ENCODE measurements at places on chromosomes 5 and 9.

DNA sequence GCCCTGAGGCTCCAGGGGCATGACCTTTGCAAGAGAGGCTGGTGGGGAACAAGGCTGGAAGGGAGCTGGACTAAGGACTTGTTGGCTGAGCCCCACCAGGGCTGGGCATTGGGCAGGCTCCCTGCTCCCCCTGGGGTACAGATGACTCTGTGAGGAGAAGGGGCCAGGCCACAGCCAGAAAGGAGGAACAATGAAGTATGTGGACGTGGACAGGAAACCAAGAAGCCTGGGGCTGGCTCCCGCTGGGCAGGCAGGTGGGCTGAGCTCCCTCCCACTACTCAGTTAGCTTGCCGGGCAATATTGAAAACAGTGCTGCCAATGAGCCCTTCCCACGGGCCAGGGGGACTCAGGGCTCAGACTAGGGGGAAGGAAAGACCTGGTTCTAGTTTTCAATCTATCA lies 66.1 kb upstream of the SPTLC1 start:
- DNase-seq: no peak

GRCh38 chr5:127331890-127332649 lies 41.5 kb downstream of the MEGF10 start:
- no peak for DNase-seq

DNA sequence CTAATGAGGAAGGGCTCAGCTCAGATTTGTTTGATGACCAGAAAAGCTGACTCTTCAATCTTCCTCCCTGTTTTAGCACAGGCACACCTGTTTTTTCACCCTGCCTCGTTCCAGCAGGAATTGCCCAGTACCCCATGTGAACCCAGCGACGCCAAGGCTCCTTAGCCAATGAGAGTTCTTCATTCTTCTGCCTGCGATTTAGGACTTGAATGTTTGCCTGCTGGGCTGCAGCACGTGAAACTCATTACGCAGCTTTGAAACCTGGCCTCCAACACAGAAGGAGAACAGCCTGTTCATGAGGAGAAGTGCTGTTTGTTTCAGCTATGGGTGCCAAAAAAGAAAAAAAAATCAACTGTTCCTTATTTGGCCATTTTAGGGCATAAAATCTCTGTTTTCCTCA lies 315.5 kb downstream of the TRPM3 start:
- DNase-seq: no peak

DNA sequence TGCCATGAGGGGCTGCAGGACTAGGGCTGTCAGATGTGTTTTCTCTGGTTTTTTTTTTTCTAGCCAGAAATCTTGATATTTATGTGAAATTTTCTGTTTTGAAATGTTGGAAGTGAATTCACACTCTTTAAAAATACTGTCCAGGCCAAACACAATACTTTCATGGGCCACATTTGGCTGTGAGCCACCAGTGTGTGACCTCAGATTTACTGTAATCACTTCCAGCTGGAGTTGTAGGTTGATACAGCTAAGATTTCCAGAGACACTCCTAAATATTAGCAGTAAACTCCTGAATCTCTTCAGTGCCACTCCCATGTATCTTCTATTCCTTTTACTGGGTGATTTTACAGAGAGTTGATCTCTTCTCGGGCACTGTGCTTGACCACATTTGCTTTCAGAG lies 92.2 kb upstream of the CKMT2 start:
- DNase-seq: peak; percentile 32

- peak; percentile 58 for DNase-seq
Observed at GRCh38 chr5:57539281-57539701, 56.7 kb upstream of the ACTBL2 start.

- DNase-seq: no peak
Observed at GRCh38 chr5:107519900-107520354, 150.8 kb downstream of the EFNA5 start.

GRCh38 chr5:147388184-147389108 lies 121.4 kb downstream of the DPYSL3 start:
- no peak for DNase-seq

- no peak for DNase-seq
Observed at GRCh38 chr5:137666461-137666850, 69.4 kb downstream of the KLHL3 start.

- DNase-seq: no peak
Observed at GRCh38 chr5:122492675-122493074, 180.6 kb downstream of the SNCAIP start.

- no peak for DNase-seq
Observed at GRCh38 chr9:2065704-2066103, 50.6 kb downstream of the SMARCA2 start.

DNA sequence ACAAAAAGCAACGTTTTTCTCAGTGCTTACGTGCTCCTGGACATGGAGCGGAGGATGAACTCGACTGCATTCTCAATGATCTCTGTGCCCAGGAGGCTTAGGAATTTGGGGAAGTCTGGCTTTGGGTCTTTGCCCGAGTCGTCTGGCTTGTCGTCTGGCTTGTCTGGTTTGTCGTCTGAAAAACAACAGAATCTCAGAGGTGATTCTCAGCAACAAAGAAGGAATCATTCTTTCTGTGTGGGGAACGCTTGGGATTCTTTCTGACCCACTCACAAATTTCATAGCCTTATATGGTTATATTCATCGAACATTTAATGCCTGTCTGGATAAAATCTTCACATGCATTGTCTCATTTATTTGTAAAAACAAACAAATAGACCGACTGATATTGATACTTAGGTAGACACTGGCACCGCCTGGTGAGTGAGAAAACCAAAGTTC lies 4.7 kb downstream of the C5orf46 start:
- DNase-seq: no peak

- no peak for DNase-seq
Observed at GRCh38 chr9:129823542-129823934, 398 bp downstream of the TOR1A start.

- DNase-seq: peak; percentile 93
Observed at GRCh38 chr5:73115399-73116051, 4.8 kb upstream of the TMEM171 start.

- DNase-seq: no peak
Observed at GRCh38 chr5:158064334-158065123, 205.6 kb upstream of the CLINT1 start.

DNA sequence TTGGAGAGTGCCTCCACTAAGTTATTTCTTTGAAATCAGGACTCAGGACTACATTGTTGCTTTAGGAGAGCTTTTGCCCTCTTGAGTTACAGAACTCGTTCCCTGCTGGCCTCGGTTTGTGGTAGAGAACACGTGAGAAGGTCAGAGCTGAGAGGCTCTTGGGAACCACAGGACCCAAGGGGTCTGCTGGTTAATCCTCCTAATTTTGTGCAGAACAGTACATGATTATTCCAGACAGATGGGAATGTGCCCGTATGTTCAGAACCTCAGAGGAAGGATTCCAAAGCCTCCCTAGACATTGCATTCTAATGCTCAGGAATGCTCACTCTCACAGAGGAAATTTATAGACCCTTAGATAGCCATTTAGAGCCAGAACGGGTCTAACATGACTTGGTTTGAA lies 25.2 kb upstream of the BASP1 start:
- no peak for DNase-seq

- DNase-seq: no peak
Observed at GRCh38 chr9:35748242-35748857, 678 bp downstream of the GBA2 start.

GRCh38 chr5:72499730-72500129 lies 7.5 kb downstream of the ZNF366 start:
- DNase-seq: no peak

GRCh38 chr9:121073038-121073437 lies 1.7 kb upstream of the CNTRL start:
- no peak for DNase-seq

- no peak for DNase-seq
Observed at GRCh38 chr9:18068900-18069299, 405.1 kb upstream of the ADAMTSL1 start.

DNA sequence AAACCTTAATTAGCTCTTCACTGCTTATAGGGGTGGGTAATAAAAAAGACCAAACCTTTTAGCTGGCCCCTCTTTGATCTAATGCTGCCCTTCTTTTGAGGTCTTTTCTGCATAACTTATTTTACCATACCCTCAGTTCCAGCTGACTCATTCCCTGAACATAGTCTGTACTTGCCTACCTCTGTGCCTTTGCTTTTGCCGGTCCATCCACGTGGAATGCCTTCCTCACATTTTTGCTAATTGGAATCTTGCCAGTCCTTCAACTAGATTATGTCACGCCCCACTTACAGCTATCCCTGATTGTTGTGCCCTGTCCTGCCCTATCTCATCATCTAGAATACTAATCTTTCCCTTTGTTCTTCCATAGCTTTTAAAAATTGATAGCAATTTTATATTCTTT lies 44.2 kb downstream of the FAF2 start:
- DNase-seq: no peak

DNA sequence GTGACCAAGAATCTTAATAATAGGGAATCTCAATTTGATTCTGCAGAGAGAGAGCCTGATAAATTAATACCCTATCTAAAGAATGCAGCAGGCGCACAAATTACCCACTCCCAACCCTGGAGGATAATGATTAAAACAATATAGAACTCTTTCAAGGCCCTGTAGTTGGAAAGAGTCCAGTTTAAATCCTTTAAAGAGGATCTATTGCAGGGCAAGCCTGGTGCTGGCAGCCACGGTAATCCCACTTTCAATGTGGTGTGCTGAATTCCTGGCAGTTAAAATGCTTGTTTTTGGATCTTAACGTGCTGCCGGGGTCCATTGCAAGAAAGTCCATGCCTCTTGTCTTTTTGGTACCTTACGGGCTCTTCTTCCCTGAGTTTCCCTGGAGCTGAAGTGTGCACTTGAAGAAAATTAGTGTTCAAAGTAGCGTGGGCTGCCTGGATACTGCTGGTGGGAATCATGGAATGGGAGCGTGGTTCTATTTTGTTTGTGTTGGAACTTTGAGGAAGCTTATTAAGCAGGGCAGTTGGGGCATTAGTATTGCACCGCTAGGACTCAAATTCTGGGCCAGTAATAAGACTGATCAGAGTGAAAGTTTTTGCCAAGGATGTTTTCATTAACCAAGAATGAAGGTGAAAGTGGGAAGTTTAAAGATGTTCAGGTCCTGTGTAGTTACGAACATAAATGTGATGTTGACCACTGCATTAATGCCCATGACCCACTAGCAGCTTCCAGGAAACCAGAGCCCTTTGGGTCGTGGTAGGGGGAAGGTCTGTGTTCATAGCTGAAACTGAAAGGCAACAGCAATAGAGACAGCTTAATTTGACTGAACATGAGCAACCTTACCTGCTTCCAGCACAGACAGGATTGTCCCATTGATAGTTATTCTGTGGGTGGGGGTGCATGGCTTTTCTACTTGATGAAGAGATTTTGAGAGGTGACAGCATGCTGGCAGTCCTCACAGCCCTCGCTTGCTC lies 20.8 kb downstream of the MARCHF6 start:
- no peak for DNase-seq

DNA sequence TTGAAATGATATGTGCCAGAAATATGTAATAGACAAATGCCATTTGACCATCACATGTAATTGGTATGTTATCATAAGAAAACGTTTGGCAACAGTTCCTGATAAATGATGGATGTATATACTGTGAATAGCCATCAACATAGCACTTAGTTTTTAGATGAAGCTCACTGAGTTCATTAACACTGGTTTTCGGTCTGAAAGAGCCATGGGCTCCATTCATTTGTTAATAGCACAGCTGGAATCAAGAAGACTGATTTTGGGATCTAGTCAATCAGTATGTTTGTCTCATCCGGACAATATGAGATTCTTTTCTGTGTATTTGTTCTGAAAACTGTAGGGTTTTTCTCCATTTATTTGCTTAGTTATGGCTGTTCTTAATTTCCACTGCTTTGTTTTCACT lies 413.5 kb upstream of the CLINT1 start:
- DNase-seq: no peak

GRCh38 chr9:97562542-97562941 lies 61.1 kb downstream of the TMOD1 start:
- DNase-seq: no peak

GRCh38 chr9:123460091-123460490 lies 104.1 kb downstream of the CRB2 start:
- no peak for DNase-seq

DNA sequence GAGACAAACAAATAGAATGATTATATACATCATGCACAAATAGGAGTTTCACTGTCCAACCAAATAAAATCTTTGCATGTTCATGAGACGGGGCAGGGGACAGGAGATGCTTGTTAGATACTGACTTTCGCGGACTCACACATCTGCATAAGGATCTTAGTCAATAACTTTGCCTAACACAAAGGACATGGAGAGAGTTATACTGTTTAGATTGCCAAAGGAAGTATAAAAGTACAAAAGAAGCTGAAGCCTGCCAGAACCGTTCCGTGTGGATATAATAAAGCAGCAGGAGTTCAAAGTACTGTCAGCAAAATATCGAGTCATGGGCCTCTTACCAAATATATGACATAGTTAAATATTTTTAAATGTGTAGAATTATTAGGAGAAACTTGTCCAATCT lies 1148.4 kb downstream of the EFNA5 start:
- DNase-seq: no peak

- no peak for DNase-seq
Observed at GRCh38 chr5:42005561-42006153, 80.6 kb downstream of the FBXO4 start.

GRCh38 chr5:135921388-135921787 lies 25.7 kb upstream of the IL9 start:
- no peak for DNase-seq

DNA sequence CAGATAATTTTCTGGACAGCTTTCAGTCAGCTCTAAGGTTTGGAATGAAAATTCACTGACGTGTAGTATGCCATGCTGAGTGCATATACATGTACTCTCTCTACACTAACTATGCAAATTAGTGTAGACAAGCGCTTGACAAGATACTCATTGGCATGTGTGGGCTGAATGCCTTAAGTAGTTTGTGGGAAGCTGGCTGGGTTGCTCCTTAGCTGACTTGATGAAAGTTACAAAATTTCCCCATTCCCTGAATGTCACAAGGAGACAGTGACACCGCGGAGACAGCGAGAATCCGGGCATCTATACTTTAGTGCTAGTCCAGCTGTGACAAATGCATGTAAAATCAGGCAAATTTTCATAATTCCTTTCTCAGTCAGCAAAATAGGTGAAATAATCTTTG lies 51.6 kb upstream of the C5orf46 start:
- DNase-seq: no peak

DNA sequence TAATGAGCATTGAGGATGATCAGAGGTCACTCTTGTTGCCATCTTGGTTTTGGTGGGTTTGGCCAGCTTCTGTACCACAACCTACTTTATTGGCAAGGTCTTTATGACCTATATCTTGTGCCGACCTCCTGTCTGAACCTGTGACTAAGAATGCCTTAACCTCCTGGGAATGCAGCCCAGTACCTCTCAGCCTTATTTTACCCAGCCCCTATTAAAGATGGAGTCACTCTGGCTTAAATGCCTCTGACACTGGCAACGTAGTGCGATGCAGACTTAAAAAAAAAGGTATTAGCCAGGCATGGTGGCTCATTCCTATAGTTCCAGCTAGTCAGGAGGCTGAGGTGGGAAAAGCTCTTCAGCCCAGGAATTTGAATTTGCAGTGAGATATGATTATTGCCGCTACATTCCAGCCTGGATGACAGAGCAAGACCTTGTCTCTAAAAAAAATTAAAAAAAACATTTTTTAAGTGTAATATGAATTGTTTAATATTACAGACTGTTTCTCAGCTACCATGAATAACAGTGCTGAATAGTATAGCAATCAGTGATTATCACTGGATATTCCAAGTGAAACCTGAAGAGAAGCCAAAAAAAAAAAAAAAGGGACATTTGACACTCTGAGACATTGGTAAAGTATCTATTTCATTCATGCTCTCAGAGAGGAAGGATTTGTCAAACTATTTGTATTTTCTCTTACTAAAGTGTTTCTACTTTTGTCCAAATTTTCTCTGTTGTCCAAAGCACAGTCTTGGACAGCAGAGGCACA lies 18.3 kb upstream of the STOM start:
- DNase-seq: no peak

- no peak for DNase-seq
Observed at GRCh38 chr5:123855609-123856008, 343.6 kb downstream of the CSNK1G3 start.
